ENCODE measurements at places on chromosomes 4 and X.

DNA sequence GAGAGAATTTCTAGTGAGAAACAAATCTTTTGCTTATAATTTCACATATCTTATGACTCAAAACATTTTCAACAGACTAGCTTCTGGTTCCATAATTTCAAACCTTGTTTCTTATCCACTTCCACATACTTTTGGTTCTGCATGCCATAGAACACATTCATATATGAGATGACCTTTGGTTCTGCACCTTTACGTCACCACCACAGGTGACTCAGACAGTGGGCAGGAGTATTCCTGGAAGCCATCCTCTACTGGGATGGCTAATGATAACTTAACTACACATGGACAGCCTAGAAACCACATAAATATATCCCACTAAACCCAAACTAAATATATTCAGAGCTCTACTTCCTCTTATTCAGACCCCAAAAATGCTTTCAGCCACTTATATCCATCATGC lies 133.3 kb downstream of the DCK start:
- DNase-seq, result no peak
- H3K4me3 ChIP-seq, result no peak overlapping the region
- no peaks in the 10 kb centered on the region for H3K27me3 ChIP-seq
- no peaks in the 10 kb centered on the region for H3K36me3 ChIP-seq
- no peaks in the 10 kb centered on the region for H3K4me1 ChIP-seq
- H3K27ac ChIP-seq, result no peak overlapping the region

DNA sequence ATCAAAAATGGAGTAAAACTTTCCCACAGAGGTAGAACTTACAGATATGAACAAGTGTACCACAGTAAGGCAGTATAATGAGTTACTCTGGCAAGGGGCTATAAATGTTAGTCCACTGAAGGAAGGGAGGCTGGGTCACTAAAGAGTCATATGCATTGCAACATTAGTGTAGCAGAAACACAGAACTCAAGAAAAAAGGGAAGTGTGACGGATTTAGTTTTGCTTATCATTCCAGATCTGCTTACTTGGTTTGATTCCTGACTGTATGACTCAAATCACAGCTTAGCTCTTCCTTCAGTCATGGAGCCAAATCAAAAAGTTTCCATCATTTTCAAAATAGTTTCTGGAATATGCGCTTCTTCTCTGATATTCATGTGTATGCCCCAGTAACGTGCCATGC lies 148.7 kb downstream of the FSTL5 start:
- H3K27me3 ChIP-seq, result no peaks in the 10 kb centered on the region
- H3K4me3 ChIP-seq, result no peak overlapping the region
- H3K27ac ChIP-seq, result no peak overlapping the region
- DNase-seq, result no peak

DNA sequence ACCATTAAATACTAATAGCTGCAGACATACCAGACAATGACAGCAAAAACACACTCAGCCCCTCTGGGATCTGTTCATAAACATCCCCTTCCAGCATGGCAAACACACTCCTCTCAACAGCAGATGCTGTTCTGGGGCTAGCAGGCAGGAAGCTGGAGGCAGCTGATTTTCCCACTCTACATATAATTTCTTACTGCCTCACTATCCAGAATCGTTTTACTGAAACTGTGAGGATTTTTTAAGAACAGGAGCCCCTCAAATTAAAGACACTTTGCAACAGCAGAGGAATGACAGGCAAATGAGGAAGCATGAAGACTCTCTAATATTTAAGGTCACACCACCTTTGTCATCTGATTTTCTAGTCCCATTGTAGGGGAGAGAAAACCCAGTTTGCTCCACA lies 2.2 kb downstream of the MAPK10 start:
- no peak overlapping the region for H3K4me3 ChIP-seq
- no peak overlapping the region for H3K27ac ChIP-seq
- no peaks in the 10 kb centered on the region for H3K36me3 ChIP-seq
- no peak for DNase-seq
- H3K27me3 ChIP-seq, result no peaks in the 10 kb centered on the region
- H3K4me1 ChIP-seq, result peaks cover 6% of the 10 kb centered on the region

DNA sequence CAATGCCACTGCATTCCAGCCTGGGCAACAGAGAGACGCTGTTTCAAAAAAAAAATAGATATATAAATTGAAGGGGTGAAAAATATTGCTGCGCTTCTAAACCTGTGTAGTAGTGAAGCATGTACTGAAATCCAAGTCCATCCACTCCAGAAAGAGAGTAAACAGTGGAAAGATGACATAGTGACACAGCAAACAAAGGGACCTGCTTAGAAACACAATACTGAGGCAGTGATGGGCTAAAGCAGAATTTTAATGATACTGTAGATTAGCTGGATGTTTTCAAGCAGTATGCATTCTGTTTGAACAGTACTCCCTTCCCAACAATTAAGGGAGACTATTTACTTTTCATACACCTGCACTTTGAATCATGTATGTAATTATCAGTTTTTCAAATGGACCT lies 42.5 kb downstream of the TFDP3 start:
- no peak for DNase-seq
- no peak overlapping the region for H3K4me3 ChIP-seq
- H3K4me1 ChIP-seq, result no peaks in the 10 kb centered on the region
- no peaks in the 10 kb centered on the region for H3K27me3 ChIP-seq
- no peak overlapping the region for H3K27ac ChIP-seq
- H3K36me3 ChIP-seq, result no peaks in the 10 kb centered on the region

GRCh38 chr4:157204634-157205244 lies 15.8 kb upstream of the GRIA2 start:
- no peaks in the 10 kb centered on the region for H3K27me3 ChIP-seq
- DNase-seq, result no peak
- H3K4me1 ChIP-seq, result no peaks in the 10 kb centered on the region

All from CD4-positive, alpha-beta T cell (primary cell).